ENCODE measurements at places on chromosomes 1 and 21.

GRCh38 chr1:5990913-5991312 is 1.3 kb downstream of the NPHP4 start:
- DNase-seq, result no peak

DNA sequence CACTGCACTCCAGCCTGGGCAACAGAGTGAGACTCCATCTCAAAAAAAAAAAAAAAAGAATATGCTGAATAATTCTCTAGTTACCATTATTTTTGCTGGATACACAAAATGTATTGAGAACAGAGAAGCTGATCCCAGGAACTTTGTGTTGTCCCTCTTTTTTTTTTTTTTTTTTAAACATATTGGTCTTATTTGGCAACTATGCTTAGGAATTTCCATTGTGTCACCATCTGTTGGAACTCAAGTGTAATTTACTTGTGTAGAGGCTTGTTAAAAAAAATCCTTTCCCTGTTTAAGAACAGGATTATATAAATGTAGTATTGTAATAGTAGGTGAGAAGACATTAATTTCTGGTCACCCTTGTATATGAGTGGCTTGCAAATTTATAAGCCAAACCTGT is 28.6 kb downstream of the CAMSAP2 start:
- no peak for DNase-seq

DNA sequence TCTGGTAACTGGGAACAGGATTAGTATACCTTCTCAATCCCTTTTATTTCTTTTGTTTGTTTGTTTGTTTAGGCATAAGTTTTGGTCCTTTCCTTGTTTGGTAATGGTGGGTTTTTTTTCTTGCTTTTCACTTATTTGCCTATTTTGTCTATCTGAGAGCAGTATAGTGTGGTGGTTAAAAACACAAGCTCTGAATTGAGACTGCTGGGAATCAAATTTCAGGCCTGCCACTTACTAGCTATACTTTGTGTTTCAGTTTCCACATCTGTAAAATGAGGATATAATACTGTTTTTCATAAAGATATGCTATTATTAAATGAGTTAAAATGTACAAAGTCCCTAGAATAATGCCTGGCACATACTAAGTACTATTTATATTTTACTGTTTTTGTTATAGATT is 81.6 kb upstream of the IVNS1ABP start:
- DNase-seq, result no peak

DNA sequence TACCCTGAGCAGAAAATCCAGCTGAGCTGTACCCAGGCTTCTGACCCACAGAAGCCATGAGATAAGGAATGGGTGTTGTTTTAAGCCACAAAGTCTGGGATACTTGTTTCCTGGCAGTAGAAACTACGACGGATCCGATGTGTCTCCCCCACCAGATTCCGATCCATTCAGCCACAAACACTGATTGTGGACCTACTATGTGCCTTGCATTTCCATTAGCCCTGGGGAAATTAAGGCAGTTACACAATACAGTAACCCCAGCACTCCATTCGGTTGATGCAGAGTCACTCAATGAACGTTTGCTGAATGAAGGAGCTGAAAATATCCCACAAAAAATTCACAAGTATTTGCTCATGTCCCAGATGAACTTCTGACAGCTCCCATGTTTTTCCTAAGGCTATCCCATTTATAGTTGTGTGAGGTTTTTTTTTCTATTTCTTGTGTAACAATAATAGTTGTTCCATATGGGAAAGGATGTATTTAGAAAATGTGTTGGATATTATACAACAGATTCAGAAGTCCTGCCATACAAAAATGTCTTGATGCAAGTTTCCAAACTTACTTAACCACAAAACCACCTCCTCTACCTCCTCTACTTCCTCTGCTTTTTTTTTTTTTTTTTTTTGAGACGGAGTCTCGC is 29.6 kb upstream of the KAZN start:
- DNase-seq, result no peak

- no peak for DNase-seq
These were observed 396.4 kb upstream of the VAMP3 start for GRCh38 chr1:7374563-7375160.

- DNase-seq, result no peak
These were observed 18.9 kb downstream of the SGIP1 start for GRCh38 chr1:66552829-66553228.

GRCh38 chr1:174884038-174884437 is 115.7 kb upstream of the CACYBP start:
- no peak for DNase-seq

DNA sequence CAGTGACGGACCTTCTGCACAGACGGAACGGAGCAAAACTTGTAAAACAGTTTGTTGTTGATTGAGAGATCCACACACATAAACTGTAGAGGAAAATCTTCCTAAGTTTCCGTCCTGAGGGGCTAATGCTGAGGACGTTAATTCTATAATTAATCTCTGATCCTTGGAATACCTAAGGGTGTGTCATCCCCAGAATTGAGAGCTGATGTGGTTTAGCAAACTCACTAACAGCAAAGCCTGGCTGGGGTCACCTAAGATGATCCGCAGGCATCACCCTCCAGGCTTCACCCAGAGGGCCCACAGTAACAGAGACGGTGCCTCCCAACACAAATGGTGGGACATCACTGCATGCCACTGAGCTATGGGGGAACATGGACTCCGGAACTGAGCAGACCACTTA is 97.5 kb downstream of the SMYD2 start:
- DNase-seq, result no peak

DNA sequence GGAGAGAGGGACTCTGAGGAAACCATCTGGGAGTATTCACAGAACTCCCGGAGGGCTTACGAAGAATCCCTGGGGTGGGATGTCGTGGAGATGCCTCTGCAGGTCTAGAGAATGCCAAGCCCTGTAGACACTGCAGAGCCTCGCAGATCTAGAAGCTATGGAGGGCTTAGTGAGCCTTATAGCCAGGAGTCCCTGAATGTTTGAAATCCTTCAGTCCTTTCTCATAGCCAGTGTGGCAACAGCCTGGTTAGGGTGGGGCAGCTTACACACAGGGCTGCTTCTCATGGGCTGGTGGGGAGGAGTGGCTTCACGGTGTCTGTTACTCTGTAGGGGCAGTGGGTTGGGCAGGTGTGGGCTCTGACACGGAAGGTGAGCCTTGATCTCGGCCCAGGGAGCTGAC is 44.2 kb upstream of the KDM4A start:
- DNase-seq, result no peak

DNA sequence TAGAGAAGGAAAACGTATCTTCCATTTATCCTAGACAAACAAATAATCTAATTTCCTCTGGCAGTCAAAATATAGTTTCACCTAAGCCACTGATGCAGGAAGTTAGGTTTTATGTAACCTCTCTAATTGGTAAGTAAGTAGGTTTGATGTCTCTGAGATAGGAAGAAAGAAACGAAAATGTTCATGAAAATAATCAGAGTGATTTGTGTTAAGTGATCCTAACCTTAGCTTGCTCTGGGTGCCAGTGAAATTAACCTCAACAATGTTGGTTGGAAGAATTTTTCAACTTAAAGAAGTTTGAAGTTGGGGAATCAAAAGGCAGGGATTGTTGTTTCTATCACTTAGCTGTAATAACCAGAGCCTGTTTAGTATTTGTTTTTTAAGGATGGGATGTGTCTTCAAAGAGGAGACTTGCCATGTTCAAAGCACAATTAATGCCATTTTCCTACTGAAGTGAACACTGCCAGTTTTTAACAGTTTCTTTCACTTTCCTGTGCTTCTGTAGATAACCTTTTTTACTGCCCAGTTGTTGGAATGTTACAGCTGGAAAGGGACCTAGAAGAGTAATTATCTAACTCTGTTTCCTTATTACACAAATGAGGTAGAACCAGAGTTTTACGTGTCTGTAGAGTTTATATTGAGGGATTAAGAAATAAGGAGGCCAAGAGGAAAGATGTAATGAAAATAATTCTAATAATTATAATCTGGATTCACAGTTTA is 18.4 kb downstream of the HIPK1 start:
- DNase-seq, result no peak

DNA sequence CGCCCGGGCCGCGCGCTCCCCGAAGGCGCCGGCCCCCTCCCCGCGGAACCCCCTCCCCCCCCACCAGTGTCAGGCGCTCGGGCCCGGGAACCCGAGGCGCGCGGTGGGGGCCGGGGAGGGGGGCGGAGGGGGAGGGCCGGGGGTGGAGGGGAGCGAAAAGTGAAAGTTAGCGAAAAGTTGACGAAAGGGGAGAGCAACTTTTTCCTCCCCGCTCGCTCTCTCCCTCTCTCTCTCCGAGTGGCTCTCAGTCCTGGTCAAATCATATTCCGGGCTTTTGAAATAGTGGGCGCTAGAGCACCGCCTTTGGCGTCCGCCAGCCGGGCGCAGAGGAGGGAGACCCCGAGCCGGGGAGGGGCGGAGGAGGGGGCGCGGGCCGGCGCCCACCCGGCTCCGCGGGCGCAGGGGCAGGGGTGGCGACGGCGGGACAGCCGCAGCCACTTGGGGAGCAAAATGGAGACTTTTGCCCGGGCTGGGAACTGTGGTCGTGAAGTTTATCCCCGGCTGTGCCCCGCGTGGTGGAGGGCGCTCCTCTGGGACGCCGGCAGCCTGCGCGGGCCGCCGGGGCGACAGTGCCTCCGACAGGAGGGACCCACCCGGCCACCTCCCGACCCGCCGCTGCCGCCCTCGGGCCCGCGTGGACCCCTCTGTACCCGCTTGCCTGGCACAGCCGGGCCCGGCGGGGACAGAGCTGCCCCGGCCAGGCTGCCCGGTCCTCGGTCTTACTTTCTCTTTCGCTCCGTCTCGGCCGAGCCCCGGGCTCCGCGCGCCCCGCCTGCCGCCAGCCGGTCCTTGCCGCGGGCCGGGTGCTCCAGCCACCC is 697 bp downstream of the PRDM16 start:
- DNase-seq, result no peak

DNA sequence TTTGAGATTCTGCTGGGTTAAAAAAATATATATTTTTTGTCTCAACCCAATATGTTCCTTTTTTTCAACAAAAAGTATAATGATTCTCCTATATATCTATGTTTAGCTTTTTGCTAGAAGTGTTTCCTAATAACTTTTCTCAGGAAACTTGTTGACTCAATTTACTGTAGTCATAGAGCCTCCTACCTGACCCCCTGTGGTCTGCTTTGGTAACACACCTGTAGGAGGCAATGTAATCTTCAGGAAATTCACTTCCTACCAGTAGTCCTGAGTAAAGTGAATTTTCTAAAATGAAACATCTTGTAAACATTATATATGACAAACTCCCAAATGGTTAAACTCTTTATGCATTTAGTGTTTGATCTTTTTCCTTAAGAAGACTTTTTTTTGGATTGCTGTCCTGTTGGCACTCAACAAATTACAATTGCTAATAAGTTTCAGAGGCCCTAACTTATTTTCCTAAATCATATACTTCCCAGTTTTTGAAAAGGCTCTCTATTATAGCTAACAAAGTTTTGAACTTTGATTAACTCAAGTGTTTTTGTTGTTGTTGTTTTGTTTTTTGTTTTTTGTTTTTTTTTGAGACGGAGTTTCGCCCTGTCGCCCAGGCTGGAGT is 118.3 kb downstream of the OLFML2B start:
- DNase-seq, result no peak

DNA sequence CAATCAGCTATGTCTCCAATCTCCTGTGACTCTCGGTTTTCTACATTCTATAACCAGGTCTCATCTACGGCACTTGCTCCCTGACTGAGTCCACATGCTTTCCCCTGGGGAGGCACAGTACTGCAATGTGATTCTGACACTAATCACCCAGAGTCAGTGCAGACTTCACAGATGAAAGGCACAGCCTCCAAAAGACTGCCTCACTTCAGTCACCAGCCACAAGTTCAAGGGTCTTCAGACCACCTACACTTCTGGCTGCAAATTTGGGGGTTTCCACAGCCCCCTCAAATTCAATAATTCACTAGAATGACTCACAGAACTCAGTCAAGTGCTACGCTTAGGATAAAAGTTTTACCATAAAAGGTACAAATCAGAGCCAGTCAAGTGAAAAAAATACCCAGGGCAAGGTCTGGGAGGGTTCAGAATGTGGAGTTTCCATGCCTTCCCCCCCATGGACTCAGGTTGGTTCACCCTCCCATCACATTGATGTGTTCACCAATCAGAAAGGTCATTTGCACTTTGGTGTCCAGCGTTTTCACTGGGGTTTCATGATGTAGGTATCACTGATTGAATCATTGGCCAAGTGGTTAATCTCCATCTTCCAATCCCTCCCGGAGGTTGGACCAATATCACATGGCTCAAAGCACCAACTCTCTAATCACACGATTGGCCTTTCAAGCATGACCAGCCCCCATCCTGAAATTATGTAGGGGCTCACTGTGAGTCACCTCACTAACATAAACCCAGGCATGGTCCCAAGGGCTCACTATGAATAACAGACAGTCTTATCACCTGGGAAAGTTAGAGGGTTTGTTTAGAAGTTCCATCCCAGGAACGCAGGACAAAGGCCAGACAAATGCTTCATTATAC is 182.9 kb upstream of the CAMK1G start:
- DNase-seq, result no peak

- DNase-seq, result no peak
These were observed 221.9 kb upstream of the DMRTA2 start for GRCh38 chr1:50645139-50645538.

- DNase-seq, result no peak
These were observed 284.4 kb upstream of the PKN2 start for GRCh38 chr1:88399690-88400089.

GRCh38 chr21:32001390-32001789 is 128.6 kb downstream of the HUNK start:
- no peak for DNase-seq

DNA sequence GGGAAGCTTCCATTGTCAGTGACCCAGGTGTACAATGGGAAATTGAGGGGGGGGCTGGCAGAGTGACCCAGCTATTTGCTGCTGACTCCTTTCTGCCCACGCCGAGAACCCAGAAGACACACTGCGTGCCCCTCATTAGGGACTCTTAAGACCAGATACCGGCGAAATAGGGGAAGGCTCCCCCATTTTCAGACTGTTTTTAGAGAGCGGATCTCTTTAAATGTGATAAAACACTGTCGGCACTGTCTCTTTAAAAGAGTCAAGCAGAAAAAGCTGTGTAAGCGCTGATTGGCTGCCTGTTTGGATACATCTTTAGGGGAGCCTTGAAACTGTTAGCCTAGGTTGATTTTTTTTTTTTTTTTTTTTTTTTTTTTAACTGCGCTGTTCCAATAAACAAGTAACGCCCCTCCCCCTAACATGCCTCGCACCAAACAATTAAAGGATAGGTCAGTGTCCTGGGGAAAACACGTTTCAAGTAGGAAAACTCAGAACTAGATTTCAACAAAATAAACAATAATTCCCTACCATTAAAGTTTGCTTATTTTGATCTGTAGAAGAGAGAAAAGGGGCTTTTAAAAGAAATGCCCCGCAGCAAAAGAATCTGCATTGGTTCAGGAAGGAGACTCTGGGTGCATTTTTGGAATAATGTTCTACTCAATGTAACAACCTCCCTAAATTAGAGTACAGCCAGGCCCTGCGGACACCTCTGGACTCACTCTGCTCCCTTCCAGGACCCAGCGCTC is 1.4 kb upstream of the SSBP3 start:
- peak; percentile 64 for DNase-seq
